ENCODE measurements at places on chromosomes 7 and 10. TPM values are rescaled to one million over a fixed set of nuclear protein-coding genes. Genes with fewer than 3 reads are reported as not detected.

- peak; percentile 34 for DNase-seq
These were observed 101.8 kb upstream of the STRIP2 start for GRCh38 chr7:129332254-129333035.

GRCh38 chr10:129462257-129462795, 4.7 kb upstream of the MGMT start:
- DNase-seq, result no peak

DNA sequence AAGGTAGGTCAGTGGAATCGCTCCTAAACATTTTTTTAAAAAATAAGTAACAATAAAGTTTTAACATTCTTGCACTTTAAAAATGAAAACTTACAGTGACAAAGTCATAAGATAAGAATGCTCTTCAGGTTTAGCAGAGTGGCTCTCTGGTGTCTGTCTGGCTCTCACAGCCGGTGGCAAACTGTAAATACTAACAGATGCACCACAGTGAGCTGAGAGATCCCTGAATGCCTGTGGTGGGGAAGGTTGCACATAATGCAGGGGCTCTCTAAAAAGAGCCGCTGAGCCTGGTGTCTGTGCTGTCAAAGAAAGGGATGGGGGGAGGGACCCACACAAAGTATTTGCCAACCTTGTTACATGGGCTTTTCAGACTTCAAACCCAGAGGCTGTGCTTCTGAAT, 498.3 kb downstream of the CCSER2 start:
- no peak for DNase-seq

DNA sequence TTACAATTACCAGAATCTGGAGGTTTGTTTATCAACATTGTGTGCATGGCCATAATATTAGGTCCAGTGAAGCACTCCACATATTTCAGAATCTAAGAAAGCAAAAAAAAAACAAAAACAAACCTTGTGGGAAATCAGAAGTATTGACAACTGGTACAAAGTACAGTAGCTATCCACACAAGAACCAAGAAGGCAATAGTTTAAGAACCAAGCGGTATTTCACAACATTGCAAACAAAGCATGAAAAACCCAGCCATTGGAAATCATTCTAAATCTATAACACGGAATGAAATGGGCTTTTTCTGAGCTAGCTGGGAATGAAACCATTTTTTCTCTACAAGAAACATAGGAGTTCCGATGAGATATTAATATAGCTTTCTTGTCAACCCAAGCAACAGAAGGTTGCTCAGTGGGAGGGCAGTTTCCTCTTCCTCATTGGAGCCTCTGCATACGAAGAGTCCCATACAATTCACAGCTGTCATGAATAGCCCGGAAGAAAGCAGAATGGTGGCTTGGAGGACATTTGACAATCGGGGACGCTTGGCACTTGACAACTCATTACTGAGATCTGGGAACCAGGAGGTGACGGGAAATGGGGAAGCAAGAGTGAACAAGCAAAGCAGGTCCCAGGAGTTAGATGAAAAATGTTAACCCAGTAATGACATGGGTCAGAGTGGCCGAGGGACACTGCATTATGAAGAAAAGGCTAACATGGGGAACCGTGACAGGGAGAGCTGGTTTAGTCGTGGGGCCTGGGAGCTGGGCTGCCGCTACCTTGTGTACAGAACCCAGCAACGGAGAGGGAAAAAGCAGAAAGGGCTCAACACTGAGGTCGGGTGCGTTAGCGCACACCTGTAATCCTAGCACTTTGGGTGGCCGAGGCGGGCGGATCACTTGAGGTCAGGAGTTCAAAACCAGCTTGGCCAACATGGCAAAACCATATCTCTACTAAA, 7.8 kb downstream of the PHYH start:
- DNase-seq, result no peak

DNA sequence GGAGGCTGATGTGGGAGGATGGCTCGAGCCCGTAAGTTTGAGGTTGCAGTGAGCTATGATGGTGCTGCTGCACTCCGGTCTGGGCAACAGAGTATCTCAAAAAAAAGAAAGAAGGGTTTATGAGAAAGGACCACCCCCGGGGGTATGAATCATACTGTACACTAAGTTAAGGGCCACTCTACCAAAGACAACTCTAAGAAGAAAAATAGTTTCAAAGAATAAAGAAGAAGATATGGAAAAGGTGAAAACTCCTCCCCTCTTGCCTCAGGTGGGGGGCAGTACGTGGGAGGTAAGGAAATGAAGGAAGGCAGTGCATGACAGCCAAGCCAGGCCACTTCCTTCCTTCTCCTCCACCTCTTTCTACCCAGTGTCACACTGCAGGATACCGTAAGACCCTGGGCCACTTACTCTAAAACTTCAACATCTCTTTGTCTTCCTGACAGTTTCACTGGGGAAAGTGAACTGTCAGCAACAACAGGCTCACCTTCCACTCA, 61.3 kb downstream of the PIP4K2A start:
- DNase-seq, result no peak

DNA sequence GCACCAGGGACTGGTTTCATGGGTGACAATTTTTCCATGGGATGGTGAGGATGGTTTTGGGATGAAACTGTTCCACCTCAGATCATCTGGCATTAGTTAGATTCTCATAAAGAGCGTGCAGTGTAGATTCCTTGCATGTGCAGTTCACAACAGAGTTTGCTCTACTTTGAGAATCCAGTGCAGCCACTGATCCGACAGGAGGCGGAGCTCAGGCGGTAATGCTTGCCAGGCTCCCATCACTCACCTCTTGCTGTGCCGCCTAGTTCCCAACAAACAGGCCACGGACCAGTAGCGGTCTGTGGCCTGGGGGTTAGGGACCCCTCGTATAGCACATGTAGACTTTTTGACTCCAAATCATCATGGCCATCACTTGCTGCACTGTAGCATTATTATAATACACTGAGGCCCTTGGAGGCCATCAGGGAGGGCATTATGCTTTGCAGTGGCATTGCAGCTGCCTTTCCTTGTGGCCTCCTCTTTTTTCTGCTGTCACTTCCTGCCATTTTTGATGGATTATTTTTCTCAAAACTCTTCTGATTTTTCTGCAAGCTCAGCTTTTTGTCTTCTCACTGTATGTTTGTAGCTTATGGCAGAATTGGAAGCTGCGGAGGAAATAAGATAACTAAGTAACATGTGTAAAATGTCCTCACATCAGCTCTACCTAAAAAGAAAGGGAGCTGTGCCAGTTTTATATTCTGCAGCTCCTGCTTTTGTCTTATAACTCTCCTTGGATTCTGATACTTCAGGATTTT, 18.5 kb downstream of the CSGALNACT2 start:
- no peak for DNase-seq

GRCh38 chr10:52883996-52884871, 111.7 kb upstream of the MBL2 start:
- peak; percentile 25 for DNase-seq

DNA sequence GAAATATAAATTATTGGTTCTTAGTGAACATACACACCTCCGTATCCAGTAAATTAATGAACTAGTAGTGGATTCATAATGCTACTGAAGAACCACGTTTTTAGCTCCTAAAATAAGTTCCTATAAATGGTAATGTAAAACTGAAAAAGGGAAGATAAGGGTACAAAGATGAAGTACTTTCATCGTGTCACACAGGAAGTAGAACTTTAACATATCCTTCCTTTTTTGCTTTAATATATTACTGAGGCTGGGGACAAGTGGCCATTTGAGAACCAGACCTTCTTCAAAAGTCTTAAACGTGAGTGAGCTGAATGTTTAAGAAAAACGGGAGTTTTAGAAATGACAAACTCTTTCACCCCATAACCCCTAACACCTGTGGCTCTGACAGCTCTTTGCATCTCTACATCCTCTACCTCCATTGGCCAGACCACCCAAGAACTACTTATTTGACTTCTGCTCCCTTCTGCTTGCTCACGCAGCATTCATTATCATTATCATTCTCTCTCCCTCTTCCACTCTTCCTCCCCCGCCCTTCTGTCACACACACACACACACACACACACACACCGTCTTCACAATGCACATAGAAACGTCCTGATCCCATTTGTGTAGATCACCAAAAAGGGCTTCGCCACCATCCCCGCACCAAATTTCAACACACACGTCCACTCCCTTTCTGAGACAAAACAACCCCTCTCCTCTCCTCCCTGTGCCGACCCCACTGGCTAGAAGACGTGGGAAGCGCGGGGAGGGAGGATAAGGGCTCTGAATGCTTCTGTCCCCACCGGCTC, 677 bp downstream of the SKAP2 start:
- no peak for DNase-seq

DNA sequence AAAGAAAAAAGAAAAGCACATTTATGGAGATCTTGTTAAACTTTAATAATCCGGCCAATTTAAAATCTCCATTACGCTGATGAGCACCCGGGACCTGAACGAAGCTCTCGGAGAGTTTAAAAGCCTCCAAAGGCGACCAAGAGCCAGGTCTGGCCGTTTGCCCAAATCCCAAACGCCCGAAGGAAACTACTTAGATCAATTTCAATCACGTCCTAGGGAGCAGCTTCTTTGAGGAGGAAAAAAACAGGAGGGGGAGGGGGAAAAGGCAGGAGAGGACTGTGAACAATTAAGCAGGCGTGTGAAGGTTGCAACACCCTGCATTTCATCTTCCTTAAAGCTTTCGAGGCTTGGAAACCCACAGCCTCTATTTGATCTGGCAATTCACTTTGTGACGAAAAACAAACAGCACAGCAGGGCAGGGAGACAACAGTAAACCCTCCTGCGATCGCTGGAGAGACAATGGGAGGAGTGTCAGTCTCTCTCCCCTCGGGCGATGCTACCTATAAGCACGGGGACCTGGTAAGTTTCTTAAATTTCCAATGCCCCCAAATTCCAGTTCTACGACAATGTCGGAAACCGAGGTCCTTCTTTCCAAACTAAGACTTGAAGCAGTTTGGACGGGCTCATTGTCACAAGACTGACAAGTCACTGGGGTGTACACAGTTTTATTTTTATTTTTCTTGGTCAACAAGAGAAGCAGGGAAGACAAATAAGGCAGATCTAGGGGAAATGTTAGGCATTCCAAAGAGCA, 1.2 kb downstream of the KLF6 start:
- DNase-seq, result no peak

DNA sequence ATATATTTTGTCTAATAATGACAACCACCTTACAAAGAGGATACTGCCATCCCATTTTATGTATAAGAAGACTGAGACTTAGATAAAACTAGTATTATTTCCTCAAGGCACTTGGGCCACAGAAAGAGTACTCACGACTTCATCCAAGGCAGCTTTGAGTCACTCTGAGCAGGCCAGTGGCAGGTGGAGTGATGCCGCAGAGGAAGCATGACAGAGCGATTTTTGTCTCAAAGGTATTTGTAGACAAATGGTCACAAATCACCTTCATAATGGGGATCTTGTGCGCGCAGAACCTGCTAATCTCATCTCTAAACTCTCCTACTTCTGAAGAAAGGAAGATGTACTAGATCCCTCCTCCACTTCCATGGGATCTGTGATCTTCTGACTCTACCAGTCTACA, 113.2 kb upstream of the NAMPT start:
- no peak for DNase-seq

Gene C10orf62
- total RNA-seq, result not detected

Gene TMEM130
- total RNA-seq, result not detected

Gene CNNM1
- not detected for total RNA-seq

Gene CCL24
- total RNA-seq, result not detected

Gene OGDH
- 70.4 TPM for total RNA-seq
